ENCODE measurements at places on chromosomes 4 and X.

DNA sequence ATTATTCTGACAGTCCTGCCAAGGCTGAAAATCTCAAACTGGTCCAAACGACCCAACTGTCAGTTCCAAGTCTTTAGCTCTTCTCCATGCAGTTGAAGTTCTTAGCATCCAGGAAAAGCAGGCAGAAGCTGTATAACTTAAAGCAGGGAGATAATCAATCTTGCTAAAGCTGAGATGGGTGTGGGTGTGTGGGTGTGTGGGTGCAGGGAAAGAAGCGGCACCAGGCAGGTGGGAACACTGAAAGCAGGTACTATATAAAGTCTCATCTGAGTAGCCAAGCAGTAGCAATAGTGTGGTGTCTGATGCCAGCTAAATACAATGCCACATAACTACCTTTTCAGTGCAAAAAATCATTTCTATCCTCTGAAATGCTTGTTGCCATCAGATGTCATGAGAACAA, 69.7 kb upstream of the EGFL6 start:
- no peaks in the 10 kb centered on the region for H3K4me1 ChIP-seq
- H3K36me3 ChIP-seq = no peaks in the 10 kb centered on the region
- DNase-seq = no peak
- no peak overlapping the region for H3K27ac ChIP-seq

DNA sequence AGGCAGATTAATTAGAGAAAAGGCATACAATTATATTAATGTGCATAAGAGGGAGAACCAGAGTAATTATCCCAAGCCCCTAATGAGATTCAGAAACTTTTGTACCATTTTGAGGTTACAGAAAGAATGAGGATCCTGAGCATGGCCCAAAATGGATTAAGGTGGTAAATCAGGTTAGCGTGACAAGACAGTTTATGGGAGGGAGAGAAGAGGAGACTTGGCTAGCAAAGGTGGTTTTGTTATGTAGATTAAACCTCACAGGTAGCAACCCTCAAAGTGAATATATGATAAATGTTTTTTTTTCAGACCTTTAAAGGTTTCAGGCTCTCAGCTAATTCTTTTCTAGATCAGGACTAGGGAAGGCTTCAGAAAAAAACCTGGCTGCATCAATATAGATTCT, 781.8 kb downstream of the FAM133A start:
- no peak overlapping the region for H3K4me3 ChIP-seq
- no peak overlapping the region for H3K27ac ChIP-seq
- H3K36me3 ChIP-seq = no peaks in the 10 kb centered on the region
- no peak for DNase-seq

DNA sequence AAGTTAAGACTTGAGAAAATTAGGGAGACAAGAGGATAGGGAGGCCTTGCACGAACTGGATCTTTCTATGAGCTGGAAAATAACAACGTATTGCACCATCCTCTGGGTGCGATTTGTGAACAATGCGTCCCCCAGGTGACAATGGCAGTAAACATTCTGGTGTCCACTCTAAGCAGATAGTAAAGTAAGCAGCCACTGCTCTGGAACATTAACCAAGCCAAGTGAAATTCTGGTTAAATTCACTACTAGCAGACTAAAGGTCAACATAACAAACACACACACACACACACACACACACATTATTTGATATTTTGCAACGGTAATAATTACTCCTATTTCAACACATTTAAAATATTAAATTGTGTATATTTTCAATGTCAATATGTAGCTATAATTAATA, 242.2 kb upstream of the DCAF8L1 start:
- H3K27me3 ChIP-seq = no peaks in the 10 kb centered on the region
- no peaks in the 10 kb centered on the region for H3K4me1 ChIP-seq
- H3K27ac ChIP-seq = no peak overlapping the region
- DNase-seq = no peak

- no peak overlapping the region for H3K27ac ChIP-seq
- no peaks in the 10 kb centered on the region for H3K4me1 ChIP-seq
- no peak overlapping the region for H3K4me3 ChIP-seq
- no peaks in the 10 kb centered on the region for H3K36me3 ChIP-seq
- peaks cover 2% of the 10 kb centered on the region for H3K27me3 ChIP-seq
Measured at GRCh38 chrX:123060986-123061385, 123.1 kb upstream of the GRIA3 start.

GRCh38 chrX:128800138-128800537, 723.2 kb downstream of the SMARCA1 start:
- H3K27ac ChIP-seq = no peak overlapping the region
- no peak overlapping the region for H3K4me3 ChIP-seq
- H3K4me1 ChIP-seq = no peaks in the 10 kb centered on the region
- no peaks in the 10 kb centered on the region for H3K27me3 ChIP-seq

GRCh38 chrX:47091149-47091775, 13.0 kb downstream of the RGN start:
- no peak overlapping the region for H3K27ac ChIP-seq
- no peaks in the 10 kb centered on the region for H3K27me3 ChIP-seq
- H3K36me3 ChIP-seq = no peaks in the 10 kb centered on the region
- DNase-seq = peak; percentile 0

DNA sequence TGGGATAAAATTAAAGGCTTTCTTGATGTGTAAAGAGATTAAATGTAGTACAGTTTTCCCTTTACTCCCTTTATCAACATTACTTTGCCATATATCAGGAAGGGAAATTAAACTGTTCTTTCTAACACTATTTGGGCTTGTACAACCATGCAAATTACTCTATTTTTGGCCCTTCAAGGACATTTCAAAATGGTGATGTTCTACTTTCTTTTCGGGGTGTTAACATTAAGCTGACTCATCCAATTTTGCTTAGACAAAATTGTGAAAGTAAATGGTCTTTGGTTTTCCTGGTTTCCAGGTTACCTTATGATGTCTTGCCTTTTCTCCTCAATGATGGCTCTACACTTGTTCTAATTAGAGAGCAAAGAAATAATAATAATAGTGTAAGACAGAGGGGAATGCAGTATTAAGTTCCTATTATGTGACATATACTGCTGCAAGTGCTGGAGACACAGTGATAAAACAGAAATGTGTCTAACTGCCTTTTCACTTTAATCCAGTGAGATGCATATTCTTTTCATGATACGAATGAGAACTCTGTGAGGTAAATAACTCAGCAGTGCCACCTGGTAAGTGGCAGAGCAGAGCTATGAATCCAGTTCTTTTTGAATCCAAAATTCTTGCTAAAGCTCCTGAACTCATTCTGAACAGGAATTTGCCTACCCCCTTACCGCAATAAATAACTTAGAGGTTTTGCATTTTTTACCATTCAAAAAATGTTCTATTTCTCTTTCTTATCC, 35.7 kb upstream of the PDE5A start:
- peaks cover 2% of the 10 kb centered on the region for H3K27me3 ChIP-seq
- DNase-seq = no peak
- H3K4me3 ChIP-seq = no peak overlapping the region

- peaks cover 26% of the 10 kb centered on the region for H3K27me3 ChIP-seq
- DNase-seq = no peak
- H3K27ac ChIP-seq = no peak overlapping the region
- no peak overlapping the region for H3K4me3 ChIP-seq
- peaks cover 4% of the 10 kb centered on the region for H3K36me3 ChIP-seq
Measured at GRCh38 chr4:38818441-38818976, 13.9 kb upstream of the TLR1 start.

- H3K4me1 ChIP-seq = no peaks in the 10 kb centered on the region
- no peak for DNase-seq
- no peak overlapping the region for H3K27ac ChIP-seq
Measured at GRCh38 chrX:20388594-20388993, 121.9 kb upstream of the RPS6KA3 start.

DNA sequence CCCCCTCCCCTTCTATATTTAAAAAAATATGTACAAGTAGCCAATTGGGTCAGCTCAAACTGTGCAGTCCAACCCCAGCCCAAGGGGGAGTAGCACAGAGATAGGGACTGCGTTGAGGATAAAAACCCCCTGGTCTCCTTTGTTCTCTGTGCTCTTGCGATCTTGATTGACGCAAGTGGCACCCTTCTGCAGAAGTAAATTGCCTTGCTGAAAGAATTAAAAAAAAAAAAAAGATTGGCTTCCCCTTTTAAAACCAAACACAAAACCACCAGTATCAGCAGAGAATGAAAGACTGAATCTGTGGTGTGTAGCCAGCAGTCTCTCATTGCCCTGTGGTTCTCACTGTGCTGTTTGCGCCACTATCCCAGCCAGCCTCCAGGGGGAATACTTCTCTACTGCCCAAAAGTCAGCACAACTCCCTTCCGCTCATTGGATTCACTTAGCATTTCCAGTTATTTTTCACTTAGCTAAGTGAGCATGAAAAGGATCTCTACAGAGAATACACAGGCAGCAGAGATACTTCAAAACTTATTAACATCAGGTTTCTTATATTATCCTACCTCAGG, 29.7 kb downstream of the MANBA start:
- H3K36me3 ChIP-seq = peaks cover 42% of the 10 kb centered on the region
- H3K4me1 ChIP-seq = peaks cover 36% of the 10 kb centered on the region
- H3K27me3 ChIP-seq = peaks cover 3% of the 10 kb centered on the region

DNA sequence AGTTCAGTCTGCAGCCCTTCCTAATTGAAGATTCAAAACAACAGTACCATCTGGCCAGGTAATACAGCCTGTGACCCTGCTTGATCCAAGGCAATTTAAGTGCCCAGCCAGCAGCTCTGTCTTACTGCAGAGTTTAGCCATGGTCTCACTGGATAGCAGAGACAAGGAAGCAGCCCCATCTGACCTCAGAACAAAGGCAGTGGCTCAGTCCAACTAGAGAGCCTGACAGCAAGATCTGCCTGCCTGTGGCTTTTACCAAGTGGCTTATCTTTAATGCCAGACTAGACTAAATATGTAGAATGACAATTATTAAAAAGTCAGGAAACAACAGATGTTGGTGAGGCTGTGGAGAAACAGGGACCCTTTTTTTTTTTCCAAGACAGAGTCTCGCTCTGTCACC, 293.4 kb downstream of the DTHD1 start:
- H3K27me3 ChIP-seq = peaks cover 2% of the 10 kb centered on the region
- no peak overlapping the region for H3K27ac ChIP-seq
- no peak overlapping the region for H3K4me3 ChIP-seq
- H3K4me1 ChIP-seq = no peaks in the 10 kb centered on the region

GRCh38 chr4:16078195-16078760, 5.5 kb downstream of the PROM1 start:
- no peak overlapping the region for H3K27ac ChIP-seq
- H3K4me1 ChIP-seq = no peaks in the 10 kb centered on the region
- H3K27me3 ChIP-seq = peaks cover 57% of the 10 kb centered on the region
- DNase-seq = no peak
- H3K4me3 ChIP-seq = no peak overlapping the region
- H3K36me3 ChIP-seq = no peaks in the 10 kb centered on the region

GRCh38 chr4:4862665-4863482, 3.4 kb downstream of the MSX1 start:
- peaks cover 11% of the 10 kb centered on the region for H3K4me1 ChIP-seq
- no peak overlapping the region for H3K27ac ChIP-seq
- H3K27me3 ChIP-seq = peaks cover 19% of the 10 kb centered on the region
- peaks cover 25% of the 10 kb centered on the region for H3K36me3 ChIP-seq
- DNase-seq = no peak
- H3K4me3 ChIP-seq = no peak overlapping the region

GRCh38 chr4:3421470-3421869, 20.3 kb upstream of the HGFAC start:
- peaks cover 6% of the 10 kb centered on the region for H3K36me3 ChIP-seq
- H3K4me3 ChIP-seq = no peak overlapping the region

- peak overlapping the region; percentile 82 for H3K27ac ChIP-seq
- H3K4me3 ChIP-seq = peak overlapping the region; percentile 71
- no peaks in the 10 kb centered on the region for H3K27me3 ChIP-seq
- peaks cover 21% of the 10 kb centered on the region for H3K36me3 ChIP-seq
- DNase-seq = no peak
Measured at GRCh38 chr4:185358959-185359358, 36.8 kb downstream of the LRP2BP start.

GRCh38 chr4:139901531-139902320, 236.1 kb downstream of the MGST2 start:
- peaks cover 33% of the 10 kb centered on the region for H3K4me1 ChIP-seq
- peak overlapping the region; percentile 86 for H3K4me3 ChIP-seq
- H3K27me3 ChIP-seq = peaks cover 2% of the 10 kb centered on the region
- H3K36me3 ChIP-seq = peaks cover 9% of the 10 kb centered on the region
- DNase-seq = no peak

- H3K36me3 ChIP-seq = no peaks in the 10 kb centered on the region
- peaks cover 3% of the 10 kb centered on the region for H3K27me3 ChIP-seq
- no peak overlapping the region for H3K27ac ChIP-seq
Measured at GRCh38 chr4:106414366-106414765, 45.8 kb upstream of the GIMD1 start.

- H3K4me1 ChIP-seq = peaks cover 18% of the 10 kb centered on the region
- H3K27ac ChIP-seq = no peak overlapping the region
- DNase-seq = peak; percentile 42
- no peak overlapping the region for H3K4me3 ChIP-seq
- no peaks in the 10 kb centered on the region for H3K36me3 ChIP-seq
- no peaks in the 10 kb centered on the region for H3K27me3 ChIP-seq
Measured at GRCh38 chrX:24259544-24260240, 54.2 kb downstream of the SUPT20HL2 start.

DNA sequence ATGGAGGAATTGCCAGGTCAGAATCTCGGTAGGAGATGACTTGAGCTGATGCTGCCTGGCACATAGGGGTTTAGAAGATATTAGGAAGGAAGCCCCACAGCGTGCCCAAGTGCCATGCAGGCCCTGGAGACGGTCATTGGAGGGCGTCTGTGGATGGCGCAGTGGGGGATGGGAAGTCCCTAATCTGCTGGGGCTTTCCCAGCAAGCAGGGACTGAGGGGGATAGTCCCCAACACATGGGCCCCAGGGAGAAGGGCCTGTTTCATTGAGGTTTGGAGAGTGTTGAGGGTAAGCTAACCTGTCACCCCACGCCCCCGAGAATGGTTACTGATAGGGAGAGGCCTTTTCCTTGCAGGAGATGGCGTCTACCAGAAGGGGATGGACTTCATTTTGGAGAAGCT, 7.8 kb downstream of the TAFAZZIN start:
- no peaks in the 10 kb centered on the region for H3K27me3 ChIP-seq
- H3K27ac ChIP-seq = no peak overlapping the region
- no peak overlapping the region for H3K4me3 ChIP-seq
- H3K4me1 ChIP-seq = no peaks in the 10 kb centered on the region
- H3K36me3 ChIP-seq = no peaks in the 10 kb centered on the region

- H3K27ac ChIP-seq = no peak overlapping the region
- no peaks in the 10 kb centered on the region for H3K27me3 ChIP-seq
- no peaks in the 10 kb centered on the region for H3K4me1 ChIP-seq
- H3K4me3 ChIP-seq = no peak overlapping the region
Measured at GRCh38 chr4:189613207-189613606, 327.5 kb upstream of the FRG1 start.

- H3K4me3 ChIP-seq = no peak overlapping the region
- no peak for DNase-seq
- no peak overlapping the region for H3K27ac ChIP-seq
Measured at GRCh38 chr4:126973201-126973600, 659.6 kb upstream of the INTU start.

- H3K27ac ChIP-seq = no peak overlapping the region
- H3K4me1 ChIP-seq = peaks cover 21% of the 10 kb centered on the region
- peak; percentile 3 for DNase-seq
- no peaks in the 10 kb centered on the region for H3K36me3 ChIP-seq
Measured at GRCh38 chrX:22340022-22340616, 67.4 kb downstream of the CBLL2 start.
